Right cardiac atrium (tissue), 5 donors: ENCODE measurements at places on chromosomes 16 and 17.

DNA sequence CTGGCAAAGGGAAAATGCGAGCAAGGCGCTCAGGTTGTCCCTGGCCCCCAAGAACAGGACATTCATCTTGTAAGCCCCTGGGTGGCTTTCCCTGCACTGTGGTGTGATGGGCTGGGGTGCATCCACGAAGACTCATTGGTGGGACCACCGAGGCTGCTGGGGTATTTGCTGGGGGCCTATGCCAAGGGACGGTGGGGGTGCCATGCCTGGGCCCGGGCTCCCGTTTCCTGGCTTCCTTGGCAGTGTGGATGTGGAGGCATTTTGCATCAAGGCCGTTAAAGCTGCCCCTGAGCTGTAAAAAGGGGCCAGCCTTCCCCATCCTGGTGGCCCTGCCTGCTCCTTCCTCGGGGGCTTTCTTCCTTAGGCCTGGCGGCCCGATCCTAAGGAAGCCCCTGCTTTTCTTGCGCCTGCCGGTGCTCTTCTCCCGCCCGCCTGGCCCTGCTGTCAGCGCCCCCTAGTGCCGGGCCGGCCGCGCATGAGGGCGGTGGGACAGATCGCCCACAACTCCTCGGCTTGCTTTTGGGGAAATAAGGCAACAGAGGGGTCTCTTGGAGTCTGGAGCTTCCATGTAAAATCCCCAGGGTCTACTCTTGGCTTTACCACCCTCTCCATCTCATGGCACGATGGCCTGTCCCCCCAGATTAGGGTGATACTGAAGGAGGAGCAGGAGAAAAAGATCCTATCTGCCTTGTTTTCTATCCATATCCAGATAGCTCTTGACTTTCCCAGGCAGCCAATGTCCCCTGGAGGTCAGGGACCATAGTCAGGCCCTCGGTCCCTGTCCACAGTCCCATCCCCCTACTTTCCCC is 9.8 kb upstream of the TBX2 start:
- peak; percentile 86 for DNase-seq

- no peak for DNase-seq
Measured at GRCh38 chr17:20241855-20242254, 225.5 kb downstream of the LGALS9B start.

GRCh38 chr16:70494202-70494770 is 29.1 kb downstream of the COG4 start:
- DNase-seq = no peak

GRCh38 chr16:66391726-66392670 is 25.5 kb downstream of the CDH5 start:
- no peak for DNase-seq

- no peak for DNase-seq
Measured at GRCh38 chr17:57260325-57261083, 4.2 kb downstream of the MSI2 start.

GRCh38 chr16:61842666-61843065 is 193.6 kb downstream of the CDH8 start:
- no peak for DNase-seq

- peak; percentile 92 for DNase-seq
Measured at GRCh38 chr16:88686439-88687253, at the start of gene SNAI3. TSS of gene SNAI3 (minus strand) at chr16:88686507. CDS start at chr16:88686406, 101 bp downstream.

- DNase-seq = peak; percentile 60
Measured at GRCh38 chr17:29205047-29205446, 24.8 kb upstream of the MYO18A start.

- DNase-seq = no peak
Measured at GRCh38 chr16:27759301-27759871, 209.4 kb downstream of the KATNIP start.

DNA sequence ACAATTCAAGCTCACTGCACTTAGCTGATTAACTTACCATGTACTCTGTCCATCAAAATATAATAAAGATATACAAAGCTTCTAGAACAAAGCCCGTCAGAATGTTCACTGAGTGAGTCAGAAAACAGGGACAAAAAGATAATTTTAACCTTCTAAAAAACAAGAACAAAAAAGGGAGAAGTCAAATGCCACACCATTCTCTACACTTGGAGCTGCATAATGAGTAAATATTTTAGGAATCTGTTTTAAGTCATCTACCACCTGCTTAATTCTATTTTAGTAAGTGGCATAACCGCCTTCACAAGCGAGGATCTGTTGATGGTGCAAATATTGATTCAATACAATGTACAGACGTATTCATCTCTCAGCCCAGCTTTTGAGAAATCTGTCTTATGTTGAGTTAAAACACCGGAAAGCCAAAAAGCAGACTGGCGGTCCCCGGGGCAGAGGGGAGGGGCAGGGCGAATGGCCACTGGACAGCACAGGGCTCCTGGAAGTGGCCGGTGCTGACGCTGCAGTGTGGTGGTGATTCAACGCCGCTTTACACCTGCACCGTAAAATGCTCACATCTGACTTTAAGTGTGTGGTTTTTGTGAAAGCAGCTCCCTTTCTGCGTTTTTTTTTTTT is 20.1 kb downstream of the RAB40B start:
- no peak for DNase-seq

DNA sequence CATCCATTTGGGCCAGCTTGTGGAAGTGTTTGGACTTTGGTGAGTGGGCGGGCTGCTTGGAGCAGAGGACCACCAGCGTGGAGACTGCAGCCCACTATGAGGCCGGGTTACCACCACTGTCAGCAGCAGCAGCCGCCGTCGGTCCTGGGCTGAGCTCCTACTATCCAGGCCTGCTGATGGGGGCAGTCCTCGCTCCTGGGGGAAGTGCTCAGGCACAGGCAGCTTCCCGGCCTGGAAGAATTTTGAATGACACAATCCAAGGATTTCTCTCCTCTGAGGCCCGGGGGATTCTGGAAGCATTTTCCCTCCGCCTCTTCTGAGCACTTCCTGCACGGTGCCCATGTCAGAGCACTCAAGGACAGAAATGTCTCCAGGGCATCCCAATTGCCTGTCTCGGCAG is 5.3 kb upstream of the NOD2 start:
- DNase-seq = no peak

DNA sequence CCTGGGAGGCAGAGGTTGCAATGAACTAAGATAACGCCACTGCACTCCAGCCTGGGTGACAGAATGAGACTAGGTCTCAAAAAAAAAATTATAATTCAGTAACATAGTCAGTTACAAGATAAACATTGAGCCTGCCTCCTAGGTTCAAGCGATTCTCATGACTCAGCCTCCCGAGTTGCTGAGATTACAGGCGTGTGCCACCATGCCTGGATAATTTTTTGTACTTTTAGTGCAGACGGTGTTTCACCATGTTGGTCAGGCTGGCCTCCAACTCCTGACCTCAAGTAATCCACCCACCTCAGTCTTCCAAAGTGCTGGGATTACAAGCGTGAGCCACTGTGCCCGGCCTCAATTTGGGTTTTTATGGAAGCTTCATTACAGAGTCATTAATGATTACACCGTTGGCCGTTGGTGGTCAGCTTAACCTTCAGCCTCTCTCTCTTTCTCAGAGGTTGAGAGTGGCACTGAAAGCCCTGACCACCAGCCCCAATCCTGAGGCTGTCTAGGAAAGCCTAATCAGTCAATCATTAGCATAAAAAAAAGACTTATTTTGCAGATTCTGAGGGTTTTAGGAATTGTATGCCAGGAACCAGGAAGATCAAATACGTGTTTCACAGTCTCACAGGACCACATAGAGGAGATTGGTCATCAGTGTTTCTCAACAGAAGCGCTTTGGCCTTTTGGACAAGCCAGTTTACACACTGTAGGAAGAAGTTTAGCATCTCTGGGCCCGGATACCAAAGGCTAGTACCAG is 1.3 kb upstream of the LRRC37A3 start:
- no peak for DNase-seq

GRCh38 chr17:14514973-14515372 is 214.1 kb downstream of the HS3ST3B1 start:
- no peak for DNase-seq

DNA sequence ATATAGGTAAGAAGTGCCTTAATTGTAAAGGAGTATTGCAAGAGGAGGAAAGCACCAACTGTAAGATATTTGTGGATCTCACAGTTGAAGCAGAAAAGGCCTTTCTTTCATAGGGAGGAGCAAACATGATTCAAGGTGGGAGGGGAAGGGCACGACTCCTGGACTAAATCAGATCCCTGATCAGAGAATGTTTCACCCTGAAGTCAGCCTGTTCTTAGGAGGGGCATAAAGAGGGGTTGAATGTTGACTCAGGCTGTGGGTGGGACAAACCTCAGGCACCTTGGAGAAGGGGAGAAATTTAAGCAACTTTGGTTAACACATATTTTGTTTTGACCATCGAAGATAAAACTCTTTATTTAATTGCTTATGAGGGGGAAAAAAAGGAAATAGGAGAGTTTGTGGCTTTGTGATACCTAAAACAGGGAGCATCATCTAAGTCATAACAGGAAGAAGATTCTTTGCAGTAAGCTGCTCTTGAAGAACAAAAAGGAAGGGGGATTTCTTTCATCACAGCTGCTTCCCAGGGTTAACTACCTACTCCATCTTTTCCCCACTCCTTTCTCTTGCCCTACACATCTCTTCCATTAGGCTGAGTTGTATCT is 158.6 kb upstream of the ZNF267 start:
- no peak for DNase-seq

GRCh38 chr17:12851901-12852435 is 62.7 kb downstream of the ARHGAP44 start:
- DNase-seq = no peak

- DNase-seq = no peak
Measured at GRCh38 chr16:86288716-86289294, 221.5 kb upstream of the FOXF1 start.

DNA sequence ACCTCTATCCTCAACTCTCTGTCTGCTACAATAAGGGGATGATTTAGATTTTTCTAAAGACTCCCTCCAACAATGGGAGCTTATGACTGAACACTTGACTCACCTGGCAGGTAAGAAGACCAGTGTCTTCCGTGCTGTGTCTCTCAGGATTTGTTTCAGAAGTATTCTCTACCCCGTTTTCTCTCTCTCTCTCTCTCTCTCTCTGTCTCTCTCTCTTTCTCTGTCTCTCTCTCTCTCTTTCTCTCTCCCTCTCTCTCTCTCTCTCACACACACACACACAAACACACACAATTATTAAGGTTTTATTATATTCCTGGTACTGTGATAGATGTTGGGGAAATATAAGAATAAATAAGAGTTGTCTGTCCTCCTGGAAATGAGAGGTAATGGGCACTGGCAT is 263.9 kb downstream of the TOX3 start:
- DNase-seq = no peak
